ENCODE measurements at places on chromosomes 11 and 22.

DNA sequence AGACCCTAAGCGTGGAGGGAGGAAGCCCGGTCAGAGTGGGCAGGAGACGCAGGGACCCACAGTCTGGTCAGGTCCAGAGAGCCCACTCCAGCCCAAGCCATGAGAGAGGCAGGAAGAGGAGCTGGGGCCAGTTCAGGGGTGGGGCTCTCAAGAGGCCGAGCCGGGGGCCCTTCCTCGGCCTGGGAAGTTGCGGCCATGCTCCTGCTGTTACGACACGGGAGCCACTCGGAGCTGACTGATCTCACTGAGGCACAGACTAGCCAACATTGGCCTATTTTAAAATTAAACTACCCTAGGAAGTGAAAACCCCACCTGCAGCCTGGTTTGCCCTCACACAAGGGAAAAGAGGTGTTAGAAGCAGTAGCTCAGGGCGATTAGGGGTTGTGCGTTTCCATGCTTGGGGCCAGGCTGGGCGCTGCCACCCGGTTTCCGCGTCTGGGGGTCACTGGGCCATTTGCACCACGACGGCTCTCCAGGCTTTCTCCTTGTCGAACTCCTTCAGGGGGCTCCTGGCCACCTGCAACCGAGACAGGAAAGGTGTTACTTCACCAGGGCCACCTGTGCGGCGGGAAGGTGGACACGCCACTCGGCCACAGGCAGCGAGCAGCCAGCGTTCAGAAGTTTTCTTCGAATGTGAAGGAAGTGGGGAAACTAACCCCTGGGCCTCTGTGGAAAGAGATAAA, 3.2 kb upstream of the TTLL8 start:
- no peak for DNase-seq

DNA sequence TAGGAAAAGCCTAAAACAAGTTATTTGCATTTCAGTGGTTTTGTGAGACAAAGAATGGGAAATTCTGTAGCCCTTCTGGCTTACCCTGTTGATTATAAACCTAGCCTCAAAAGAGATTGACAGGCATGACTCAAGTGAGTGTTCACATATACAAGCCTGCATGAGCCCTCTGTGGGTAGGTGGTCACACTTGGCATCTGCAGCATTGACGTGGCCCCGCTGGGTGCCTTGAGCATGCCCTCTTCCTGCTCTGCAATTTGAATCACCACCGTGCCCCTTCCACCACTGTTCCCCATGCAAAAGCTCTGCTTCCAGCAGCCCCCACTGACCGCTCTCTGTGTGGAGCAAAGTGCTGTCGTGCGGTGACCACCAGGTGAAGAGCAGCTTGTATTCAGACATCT, 21.0 kb upstream of the ADSL start:
- no peak for DNase-seq

DNA sequence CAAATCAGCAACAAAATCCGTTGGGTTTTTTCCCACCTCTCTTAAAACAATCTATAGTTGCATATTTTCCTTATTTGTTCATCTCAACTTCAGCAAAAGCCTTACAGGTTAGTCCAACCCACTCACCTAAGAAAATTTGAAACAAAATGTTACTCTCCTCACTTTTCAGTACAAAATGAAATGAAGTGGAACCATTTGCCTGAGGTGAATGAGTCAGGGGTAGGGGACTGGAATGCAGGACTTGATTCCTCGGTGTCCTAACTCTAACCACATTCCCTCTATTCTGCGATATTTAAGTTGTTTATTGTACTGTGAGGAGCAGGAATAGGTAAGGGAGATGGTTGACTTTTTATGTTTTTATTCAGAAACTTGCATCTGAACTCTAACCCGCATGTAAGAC, 16.4 kb downstream of the ATP5MG start:
- no peak for DNase-seq

GRCh38 chr11:103709371-103709770, 327.1 kb upstream of the DDI1 start:
- DNase-seq: no peak
